ENCODE measurements at places on chromosomes 4 and X.

- peak; percentile 33 for DNase-seq
Observed at GRCh38 chrX:51834076-51834475, 59.3 kb upstream of the MAGED1 start.

GRCh38 chrX:71504346-71504745, 28.6 kb upstream of the OGT start:
- no peak for DNase-seq

- DNase-seq: peak; percentile 62
Observed at GRCh38 chrX:47814851-47815250, 21.9 kb upstream of the ZNF81 start.

GRCh38 chr4:115453416-115453815, 340.0 kb upstream of the NDST4 start:
- DNase-seq: no peak

DNA sequence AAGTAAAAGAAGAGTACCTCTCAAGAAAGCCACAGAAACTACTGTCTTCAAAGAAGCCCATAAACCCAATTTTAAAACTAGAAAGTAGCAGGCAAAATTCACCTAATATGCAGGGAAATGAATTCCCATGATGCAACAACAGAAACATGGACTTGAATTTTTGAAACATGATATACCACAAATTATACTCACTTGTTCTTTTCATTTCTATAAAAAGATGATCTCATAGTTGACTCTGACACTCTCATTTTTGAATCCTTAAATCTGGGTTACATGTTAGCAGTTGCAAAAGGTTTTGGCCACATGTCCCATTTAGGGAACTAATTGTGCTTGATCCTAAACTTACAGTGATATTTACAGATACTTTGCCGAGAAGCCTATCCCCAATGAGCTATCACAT, 1130.8 kb downstream of the FAT4 start:
- DNase-seq: no peak

DNA sequence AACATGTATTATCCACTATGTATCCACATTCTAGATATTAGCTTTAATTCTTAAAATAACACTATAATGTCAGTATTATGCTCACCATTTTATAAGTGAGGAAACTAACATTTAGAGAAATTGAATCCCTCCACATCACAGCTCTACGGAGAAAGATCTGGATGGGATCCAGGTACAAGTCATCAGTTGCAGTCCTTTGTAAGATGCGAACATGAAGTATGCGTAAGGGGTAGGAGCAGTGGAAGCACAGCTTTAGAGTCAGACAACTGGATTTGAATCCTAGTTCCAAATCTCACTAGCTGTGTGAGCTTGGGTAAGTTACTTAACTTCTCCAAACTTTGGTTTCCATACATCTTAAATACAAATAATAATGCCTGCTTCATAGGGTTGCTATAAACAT, 162.5 kb downstream of the ATP10D start:
- DNase-seq: no peak

GRCh38 chrX:87900320-87900908, 382.8 kb downstream of the KLHL4 start:
- no peak for DNase-seq

DNA sequence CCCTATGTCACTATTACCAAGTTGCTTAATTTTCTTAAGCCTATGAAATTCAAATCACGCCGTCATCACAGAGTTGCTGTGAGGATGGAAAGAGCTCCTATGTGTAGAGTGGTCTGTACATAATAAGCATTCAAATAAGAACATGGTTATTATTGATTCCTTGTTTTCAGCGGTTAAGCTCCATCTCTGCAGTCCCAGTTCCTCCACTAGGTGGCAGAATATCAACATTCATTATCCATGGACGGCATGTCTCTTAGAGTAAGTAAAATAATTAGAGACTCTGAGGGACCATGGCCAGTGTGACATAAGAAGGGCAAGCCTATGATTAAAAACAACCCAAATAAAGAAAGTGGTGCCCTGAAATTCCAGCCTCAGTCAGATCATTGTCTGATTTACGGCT, 132.5 kb upstream of the NHS start:
- peak; percentile 64 for DNase-seq

DNA sequence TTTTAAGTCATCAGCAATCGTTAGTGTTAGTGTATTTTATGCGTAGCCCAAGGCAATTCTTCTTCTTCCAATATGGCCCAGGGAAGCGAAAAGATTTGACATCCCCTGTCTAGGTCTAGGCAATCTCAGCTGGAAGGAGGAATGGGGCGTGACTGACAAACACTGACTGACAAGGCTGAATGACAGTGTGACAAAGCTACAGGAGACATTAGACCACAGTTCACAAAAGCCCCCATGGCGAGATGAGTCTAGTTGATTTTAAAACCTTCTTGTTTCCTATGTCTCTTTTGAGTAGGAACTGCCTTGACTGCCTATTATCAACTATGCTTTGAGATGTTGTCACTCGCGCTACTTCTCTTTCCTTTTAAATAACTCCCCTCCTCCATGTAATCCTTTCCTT, 42.3 kb downstream of the QRFPR start:
- no peak for DNase-seq

- DNase-seq: no peak
Observed at GRCh38 chrX:102669526-102669925, 18.2 kb downstream of the GPRASP1 start.

GRCh38 chr4:137660211-137660610, 127.9 kb upstream of the PCDH18 start:
- DNase-seq: no peak

- DNase-seq: no peak
Observed at GRCh38 chr4:7767966-7768365, 171.7 kb downstream of the AFAP1 start.

GRCh38 chrX:68938244-68939004, 109.6 kb downstream of the EFNB1 start:
- DNase-seq: no peak
